ENCODE measurements at places on chromosomes 1 and 21.

DNA sequence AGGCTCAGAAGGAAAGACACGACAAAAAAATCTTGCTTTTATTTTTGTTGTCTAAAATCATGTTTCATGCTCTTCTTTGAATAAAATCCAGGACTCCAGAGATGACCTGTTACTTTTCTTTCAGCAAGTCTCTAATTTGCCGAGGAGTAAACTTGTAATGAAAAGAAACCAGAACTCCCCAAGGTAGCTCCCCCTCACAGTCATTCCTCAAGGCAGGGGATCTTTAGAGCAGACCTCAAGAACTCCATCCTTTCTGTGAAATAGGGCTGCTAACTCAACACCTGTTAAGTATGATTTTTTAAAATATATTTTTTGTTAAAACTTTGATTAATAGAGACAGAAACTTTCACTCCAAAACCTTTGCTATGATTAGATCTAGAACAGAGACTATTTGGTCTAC is 82.7 kb upstream of the ABCD3 start:
- DNase-seq, result no peak
- no peak overlapping the region for H3K27ac ChIP-seq
- H3K4me3 ChIP-seq, result no peak overlapping the region
- H3K4me1 ChIP-seq, result peaks cover under 1% of the 10 kb centered on the region

DNA sequence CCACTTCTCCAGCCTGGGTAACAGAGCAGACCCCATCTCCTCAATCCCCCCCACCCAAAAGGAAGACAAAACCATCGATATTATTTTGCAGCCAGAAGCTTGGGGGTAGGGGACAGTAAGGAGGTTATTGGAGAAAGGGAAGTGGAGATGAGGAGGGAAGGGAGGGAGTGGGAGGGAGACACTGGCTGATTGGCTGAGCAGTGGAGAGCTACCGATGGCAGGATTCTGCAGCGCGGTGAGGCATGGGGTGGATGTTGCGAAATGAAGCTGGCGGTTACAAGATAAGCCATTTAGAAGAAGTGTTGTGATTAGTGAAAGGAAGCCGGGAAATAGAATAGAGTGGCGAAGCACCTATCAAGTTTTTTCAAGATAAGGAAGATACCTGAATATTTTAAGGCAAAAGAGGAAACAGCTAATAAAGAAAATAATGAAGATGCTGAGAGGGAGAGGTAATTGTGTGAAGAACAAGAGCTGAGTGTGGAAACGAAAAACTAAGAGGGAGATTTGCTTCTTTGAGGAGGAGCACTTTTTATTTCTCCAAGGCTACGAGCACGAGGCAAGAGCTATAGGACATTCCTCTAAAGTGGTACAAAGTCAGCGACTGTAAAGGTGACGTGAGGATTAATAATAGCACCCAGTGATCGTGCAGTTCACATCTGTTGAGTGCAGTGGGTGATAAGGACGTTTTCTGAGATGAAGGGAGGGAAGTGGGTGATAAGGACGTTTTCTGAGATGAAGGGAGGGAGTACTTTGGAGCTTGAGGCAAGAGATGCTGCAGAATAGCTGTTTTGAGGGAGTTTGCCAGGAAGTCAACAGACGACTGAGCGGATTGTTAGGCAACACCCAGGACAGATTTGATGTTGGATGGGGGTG is 103.2 kb upstream of the KIF26B start:
- H3K27me3 ChIP-seq, result peaks cover 25% of the 10 kb centered on the region
- H3K4me1 ChIP-seq, result peaks cover 14% of the 10 kb centered on the region
- H3K27ac ChIP-seq, result peak overlapping the region; percentile 24
- no peak for DNase-seq
- H3K36me3 ChIP-seq, result no peaks in the 10 kb centered on the region

- H3K4me1 ChIP-seq, result no peaks in the 10 kb centered on the region
- no peaks in the 10 kb centered on the region for H3K36me3 ChIP-seq
- no peaks in the 10 kb centered on the region for H3K27me3 ChIP-seq
Observed at GRCh38 chr1:195738966-195739650, 869.1 kb downstream of the KCNT2 start.

GRCh38 chr1:224289396-224289795 is 40.6 kb downstream of the NVL start:
- no peak for DNase-seq
- H3K36me3 ChIP-seq, result peaks cover 3% of the 10 kb centered on the region
- H3K4me1 ChIP-seq, result no peaks in the 10 kb centered on the region
- no peak overlapping the region for H3K4me3 ChIP-seq
- H3K27me3 ChIP-seq, result no peaks in the 10 kb centered on the region

DNA sequence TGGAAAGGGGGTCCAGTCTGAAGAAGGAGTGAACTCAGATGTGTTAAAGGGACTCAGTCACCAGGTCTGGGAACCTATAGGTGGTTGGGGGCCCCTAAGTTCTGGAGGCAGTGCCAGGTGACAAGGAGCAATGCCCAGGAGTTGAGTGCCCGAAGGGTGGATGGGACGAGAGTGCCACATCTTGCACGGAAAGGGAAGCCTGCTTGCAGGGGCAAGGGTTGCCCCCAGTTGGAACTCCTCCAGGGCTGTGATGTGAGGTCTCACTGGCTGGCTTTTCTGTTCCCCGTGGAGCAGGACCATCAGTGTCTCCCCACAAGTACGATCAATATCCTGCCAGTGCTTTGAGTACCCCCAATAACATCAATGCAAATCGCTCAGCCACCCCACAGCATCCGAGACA is 107.3 kb downstream of the TOMM20 start:
- no peak for DNase-seq
- H3K36me3 ChIP-seq, result peaks cover 4% of the 10 kb centered on the region
- H3K4me1 ChIP-seq, result peaks cover 19% of the 10 kb centered on the region

DNA sequence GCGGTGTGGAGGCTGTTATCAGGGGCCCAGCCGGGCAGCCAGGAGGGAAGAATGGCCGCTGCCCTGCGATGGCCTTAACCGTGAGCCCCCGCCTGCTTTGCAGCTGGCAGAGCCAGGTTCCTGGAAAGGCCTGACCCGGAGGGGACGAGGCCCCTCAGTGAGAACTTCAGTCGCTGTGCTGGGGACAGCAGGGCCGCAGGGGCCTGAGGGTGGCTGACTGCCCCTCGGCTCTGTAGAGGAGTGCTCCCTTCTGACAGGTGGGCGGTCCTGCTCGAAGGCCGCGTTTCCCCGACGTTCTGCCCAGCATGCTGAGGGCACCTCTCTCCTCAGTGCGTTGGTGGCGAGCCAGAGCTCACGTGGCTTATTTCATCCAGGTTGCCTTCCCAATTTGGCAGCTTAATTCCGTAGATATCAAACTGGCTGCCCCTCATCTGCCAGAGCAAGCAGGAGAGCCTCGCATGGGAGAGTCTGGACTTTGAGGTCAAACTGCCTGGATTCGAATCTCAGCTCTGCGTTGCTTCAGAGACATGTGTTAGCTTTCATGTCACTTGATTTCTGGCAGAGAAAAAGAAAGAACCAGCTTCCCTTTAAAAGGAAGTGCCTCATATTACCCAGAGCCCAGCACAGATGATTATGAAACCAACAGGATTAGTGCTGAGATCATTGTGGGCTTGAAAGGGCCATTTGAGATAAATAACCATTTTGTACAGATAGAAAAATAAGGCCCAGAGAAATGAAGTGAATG is 239.8 kb downstream of the SDCCAG8 start:
- no peak overlapping the region for H3K4me3 ChIP-seq
- no peak for DNase-seq
- H3K36me3 ChIP-seq, result no peaks in the 10 kb centered on the region
- H3K27me3 ChIP-seq, result no peaks in the 10 kb centered on the region
- peak overlapping the region; percentile 56 for H3K27ac ChIP-seq

GRCh38 chr21:10273196-10273595 is 248.2 kb upstream of the TPTE start:
- no peaks in the 10 kb centered on the region for H3K27me3 ChIP-seq
- DNase-seq, result no peak
- H3K27ac ChIP-seq, result no peak overlapping the region
- no peaks in the 10 kb centered on the region for H3K4me1 ChIP-seq

DNA sequence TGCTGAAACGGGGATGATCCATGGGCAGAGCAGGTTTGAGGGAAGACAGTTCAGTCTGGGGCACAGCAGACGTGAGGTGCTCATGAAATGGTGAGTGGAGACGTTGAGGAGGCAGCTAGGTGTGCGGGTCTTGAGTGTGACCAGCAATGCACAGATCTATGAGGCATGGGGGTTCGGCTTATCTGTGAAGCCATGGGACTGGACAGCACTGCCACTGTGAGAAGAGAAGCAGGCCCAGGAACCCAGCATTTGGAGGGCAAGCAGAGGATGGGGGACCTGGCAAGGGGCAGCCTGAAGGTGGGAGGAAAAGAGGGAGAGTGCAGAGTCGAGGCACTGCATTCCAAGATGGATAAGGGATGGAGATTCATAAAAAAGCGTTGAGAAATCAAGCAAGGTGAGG is 8.0 kb downstream of the CSF1 start:
- H3K36me3 ChIP-seq, result peaks cover 6% of the 10 kb centered on the region

DNA sequence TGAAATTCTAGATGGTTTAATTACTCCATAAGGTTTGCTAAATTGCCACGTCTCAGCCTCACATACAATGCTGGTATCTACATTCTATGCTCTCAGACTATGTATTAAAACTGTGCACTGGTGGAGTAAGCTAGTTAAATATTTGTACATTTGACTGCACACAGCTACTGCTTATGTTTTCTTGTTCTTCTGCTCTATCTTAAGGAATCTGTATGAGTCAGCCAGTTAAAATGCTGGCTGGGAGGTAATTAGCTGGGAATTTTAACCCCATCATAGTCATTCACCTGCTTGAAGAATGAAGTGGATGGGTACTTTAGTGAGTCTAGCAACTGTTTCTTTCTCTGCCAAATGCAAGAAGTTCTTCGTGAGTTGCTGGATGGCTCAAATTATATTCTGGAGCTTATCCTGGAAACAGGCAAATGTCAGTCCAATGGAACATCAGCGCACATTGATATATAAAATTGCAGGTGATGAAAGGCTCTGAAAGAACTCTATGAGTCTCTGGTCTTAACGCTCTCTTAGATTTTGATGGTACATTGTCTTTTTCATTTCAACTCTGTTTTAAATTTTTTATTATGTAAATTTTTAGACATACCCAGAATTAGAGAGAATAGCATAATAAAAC is 83.4 kb downstream of the BACH1 start:
- H3K27me3 ChIP-seq, result no peaks in the 10 kb centered on the region
- no peak for DNase-seq
- H3K36me3 ChIP-seq, result peaks cover 3% of the 10 kb centered on the region
- no peak overlapping the region for H3K27ac ChIP-seq

DNA sequence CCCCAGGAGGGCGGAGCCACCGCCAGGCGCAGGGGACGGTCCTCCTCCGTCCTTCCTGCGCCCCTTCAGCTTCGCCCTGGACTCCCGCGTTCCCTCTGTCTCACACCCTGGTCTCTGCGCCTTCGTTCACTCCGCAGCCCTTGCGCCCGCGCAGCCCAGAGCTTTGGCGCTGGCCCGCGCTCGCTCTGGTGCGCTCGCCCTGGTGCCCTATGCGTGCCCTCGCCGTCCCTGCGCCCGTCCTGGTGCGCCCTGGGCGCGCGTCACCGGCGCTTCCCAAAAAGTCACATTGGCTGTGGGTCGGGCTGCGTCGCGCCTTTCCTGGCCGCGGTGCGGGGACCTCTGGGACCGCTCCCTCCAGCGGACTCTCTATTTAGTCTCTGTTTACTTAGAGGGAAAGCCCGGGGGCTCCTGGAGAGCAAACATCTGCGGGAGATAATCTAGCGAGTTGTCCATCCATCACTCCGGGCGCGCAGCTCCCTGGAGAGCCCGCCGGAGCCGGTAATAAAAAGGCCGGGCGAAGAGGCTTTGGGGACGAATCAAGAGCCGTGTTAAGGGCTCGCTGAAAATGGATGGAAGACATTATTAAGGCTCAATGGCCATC is 178.6 kb downstream of the PRDM16 start:
- H3K36me3 ChIP-seq, result no peaks in the 10 kb centered on the region
- H3K27me3 ChIP-seq, result peaks cover 17% of the 10 kb centered on the region
- no peak overlapping the region for H3K27ac ChIP-seq
- no peak overlapping the region for H3K4me3 ChIP-seq
- H3K4me1 ChIP-seq, result no peaks in the 10 kb centered on the region

DNA sequence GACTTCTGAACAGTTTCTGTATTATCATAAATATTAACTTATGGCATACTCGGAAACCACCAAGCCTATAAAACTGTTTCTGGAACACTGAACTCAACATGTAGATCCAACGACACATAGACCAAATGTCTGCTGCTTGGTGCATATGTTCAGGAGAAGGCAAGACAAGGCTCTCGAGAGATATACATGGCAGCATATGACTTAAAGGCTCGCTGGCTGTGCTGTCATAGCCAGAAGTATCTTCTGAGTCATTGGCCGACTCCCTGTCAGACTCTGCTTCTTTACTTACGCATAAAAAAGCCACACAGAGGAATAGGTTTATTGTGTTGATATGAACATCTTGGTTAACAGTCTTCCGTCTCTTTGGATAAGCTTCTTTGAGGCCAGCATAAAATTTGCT is 60.6 kb downstream of the LYST start:
- peaks cover 61% of the 10 kb centered on the region for H3K36me3 ChIP-seq
- H3K27me3 ChIP-seq, result no peaks in the 10 kb centered on the region
- no peak overlapping the region for H3K4me3 ChIP-seq
- H3K4me1 ChIP-seq, result no peaks in the 10 kb centered on the region

DNA sequence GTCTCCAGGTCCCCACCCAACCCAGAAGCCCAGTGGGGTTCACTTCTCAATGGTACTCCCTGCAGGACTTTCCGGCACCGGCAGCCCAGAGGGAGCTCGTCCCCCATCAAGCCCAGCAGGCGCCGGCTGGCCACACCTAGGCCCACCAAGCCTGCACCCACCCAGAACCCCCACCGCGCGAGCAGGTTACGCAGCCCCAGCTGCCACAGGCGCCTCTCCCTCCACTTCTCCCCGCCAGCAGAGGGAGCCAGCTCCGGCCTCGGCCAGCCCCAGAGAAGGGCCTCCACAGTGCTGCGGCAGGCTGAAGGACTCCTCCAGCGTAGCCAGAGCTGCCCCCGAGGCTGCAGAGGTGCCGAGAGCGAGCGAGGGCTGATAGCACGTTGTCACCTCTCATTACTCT is 722.3 kb downstream of the PLA2G4A start:
- no peaks in the 10 kb centered on the region for H3K4me1 ChIP-seq
- DNase-seq, result no peak
- no peaks in the 10 kb centered on the region for H3K36me3 ChIP-seq
- H3K4me3 ChIP-seq, result no peak overlapping the region
- H3K27me3 ChIP-seq, result no peaks in the 10 kb centered on the region

- no peak overlapping the region for H3K4me3 ChIP-seq
Observed at GRCh38 chr1:201778279-201779065, 50.5 kb upstream of the IPO9 start.

DNA sequence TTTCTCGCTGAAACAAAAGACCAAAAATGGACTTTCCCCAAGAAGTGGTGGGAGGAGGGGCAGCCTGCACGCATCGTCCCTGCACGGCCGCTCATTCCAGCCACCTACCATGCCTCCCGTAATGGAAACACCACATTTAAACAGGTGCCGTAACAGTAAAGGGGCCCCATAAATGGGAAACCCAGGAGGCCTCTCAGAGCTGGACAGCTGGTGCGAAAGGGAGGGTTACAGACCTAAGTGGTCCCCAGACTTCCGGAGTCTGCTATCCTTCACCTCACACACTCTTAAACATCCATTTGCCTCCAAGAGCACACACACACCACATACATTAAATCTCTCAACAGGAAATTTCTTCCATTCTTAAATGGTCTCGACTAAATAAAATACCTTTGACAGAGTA is 120.7 kb upstream of the SOD1 start:
- DNase-seq, result no peak
- H3K4me1 ChIP-seq, result no peaks in the 10 kb centered on the region
- no peak overlapping the region for H3K27ac ChIP-seq
- no peaks in the 10 kb centered on the region for H3K36me3 ChIP-seq
- no peak overlapping the region for H3K4me3 ChIP-seq
